ENCODE measurements at places on chromosomes 3 and 15.

GRCh38 chr15:71385457-71385856 lies 270.2 kb downstream of the THSD4 start:
- no peak for DNase-seq

GRCh38 chr3:171658841-171659240 lies 151.4 kb downstream of the PLD1 start:
- no peak for DNase-seq

GRCh38 chr3:136889947-136890346 lies 27.9 kb downstream of the NCK1 start:
- no peak for DNase-seq

DNA sequence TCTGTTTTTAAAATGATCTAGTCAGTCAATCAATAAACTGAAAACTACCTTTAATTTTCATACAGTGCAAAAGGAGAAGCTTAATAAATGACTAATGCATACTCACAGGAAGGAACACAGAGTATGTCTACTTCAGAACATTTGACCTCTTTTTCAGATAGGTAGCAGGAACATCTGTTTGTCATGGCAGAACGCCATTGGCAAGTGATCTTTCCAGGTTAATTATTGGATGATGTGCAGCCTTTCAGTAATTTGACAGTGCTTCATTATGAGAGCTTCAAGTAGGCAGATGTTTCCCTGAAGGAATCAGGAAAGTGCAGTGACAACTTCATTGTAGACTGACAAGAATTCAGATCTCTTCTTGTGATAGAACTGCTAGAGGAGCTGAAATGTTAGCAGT lies 325.0 kb downstream of the OTOL1 start:
- no peak for DNase-seq

DNA sequence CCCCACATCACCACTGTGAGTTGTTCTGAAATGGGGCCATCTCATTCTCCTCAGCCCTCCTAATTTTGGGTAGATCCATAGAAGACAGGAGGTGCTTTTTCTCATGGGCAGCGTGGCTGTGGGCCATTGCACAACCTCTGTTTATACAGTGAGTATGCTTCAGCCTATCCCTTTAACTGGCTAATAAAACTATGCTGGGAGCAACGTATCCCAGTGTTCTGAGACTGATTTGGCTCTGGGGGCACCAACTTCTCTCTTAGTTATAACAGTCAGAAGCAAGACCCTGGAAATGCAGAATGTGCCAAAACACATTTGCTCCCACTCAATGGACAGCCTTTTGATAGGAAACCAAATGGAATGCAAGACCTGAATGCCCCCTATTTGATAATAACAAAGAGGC lies 97.1 kb upstream of the ICE2 start:
- DNase-seq = no peak

GRCh38 chr15:69881766-69882165 lies 216.0 kb downstream of the TLE3 start:
- no peak for DNase-seq

DNA sequence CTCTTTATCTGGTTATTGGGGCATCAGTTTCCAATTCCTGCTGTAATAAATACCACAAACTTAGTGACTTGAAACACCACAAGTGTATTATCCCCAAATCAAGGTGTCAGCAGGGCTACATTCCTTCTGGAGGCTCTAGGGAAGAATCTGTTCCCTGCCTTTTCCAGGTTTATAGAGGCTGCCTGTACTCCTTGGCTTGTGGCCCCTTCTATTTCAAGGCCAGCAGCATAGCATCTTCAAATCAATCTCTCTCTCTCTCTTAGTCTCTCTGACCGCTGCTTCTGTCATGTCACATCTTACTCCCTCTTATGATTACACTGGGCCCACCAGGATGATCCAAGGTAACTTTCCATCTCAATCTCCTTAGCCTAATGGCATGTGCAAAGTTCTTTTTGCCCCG lies 44.9 kb upstream of the CA12 start:
- no peak for DNase-seq

DNA sequence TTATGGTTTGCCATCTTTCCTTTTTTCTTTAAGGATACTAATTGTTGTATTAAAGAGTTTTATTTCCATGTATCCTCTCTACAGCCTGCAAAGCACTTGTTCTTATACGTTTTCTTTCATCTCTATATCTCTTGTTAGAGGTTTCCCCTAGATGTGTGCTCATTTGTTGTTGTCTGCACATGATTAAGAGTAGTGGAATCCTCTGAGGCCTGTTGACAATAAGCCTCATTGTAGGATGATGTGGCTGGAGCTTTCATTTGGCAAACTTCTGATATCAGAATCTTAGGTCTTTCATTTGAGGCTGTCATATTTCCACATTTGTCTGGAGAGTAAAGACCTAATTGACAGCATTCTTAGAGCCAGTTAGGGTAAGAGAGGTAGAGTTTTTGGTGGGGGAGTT lies 506.0 kb downstream of the DIPK2A start:
- no peak for DNase-seq

- no peak for DNase-seq
These were observed 414.3 kb downstream of the RBMS3 start for GRCh38 chr3:29695201-29695600.

DNA sequence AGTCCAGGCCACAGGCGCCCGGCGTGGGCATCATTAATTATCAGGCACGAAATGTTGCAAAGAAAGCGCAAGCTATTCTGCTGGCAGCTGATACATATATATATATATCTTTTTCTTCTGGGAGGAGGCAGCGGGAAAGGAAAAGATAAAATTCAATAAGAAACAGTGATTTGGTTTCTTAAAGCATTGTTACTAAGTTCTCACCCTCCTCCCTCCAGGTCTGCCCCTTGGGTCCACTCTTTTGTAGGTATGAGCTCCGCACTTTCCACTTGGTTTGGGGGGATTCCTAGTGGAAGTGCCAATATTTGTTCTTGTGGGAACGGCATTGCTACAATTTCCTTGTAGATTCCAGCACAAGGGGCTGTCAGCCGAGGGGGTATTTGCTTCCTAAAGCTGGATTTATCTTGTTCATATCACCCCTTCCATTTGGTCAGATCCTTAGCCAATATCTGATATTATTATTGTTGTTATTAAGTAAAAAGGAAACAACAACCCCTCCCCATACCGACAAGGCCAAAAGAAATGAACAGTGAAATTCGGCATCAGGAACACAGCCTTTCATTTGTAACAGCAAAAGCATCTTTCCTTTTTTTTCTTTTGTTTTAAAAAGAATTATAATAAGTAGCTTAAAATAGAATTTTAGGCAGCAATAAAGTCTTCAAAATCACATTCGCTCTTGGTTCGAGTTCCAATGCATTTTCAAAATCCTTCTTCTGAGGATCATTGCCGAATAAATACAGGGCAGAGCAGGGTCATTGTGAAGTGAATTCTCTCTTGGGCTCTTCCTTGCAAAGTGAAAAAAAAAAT lies 15.6 kb downstream of the ZIC1 start:
- DNase-seq = no peak

DNA sequence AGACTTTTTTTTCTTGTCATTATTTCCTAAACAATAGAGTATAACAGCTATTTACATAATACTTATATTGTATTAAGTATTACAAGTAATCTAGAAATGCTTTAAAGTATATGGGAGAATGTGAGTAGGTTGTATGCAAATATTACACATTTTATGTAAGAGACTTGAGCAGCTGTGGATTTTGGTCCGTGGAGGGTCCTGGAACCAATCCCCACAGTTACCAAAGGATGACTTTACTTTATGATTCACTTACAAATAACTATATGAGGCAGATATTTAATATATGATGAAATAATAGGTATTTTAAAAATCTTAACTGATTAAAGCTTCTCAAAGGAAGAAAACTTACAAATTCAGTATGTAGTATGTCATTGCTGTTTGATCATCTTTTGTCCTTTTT lies 56.3 kb downstream of the PPP2R3A start:
- no peak for DNase-seq

- no peak for DNase-seq
These were observed 125.9 kb upstream of the PLXND1 start for GRCh38 chr3:129732200-129732876.

GRCh38 chr3:184924547-184924946 lies 112.6 kb downstream of the VPS8 start:
- DNase-seq = no peak

DNA sequence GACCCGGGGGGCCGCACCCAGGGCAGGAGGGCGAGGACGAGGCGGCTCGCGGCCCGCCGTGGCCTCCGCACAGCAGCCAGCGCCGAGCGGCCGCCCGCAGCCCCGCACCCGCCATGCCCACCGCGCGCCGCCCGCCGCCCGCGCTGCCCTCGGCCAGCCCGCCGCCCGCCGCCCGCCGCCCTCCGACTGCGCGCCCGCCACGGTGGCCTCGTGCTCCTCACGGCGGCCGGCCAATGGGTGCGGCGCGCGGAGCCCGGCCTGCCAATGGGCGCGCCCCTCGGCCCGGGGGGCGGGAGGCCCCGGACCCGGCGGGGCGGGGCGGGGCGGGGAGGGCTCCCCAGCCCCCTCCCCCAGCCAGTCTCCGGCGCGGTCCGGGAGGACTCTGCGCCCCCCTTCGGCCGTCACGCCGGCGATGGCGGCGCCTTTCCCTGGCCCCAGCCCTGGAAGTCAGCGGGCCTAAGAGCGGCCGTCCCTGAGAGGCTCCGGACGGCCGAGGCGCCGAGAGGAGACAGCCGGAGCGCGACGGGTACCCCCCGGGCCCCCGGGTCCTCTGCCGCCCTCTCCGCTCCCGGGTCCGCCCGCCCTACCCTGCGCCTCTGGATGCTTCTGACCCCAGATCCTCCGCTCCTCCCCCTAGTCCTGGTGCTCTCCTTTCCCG lies at the start of gene NT5DC2:
Gene NT5DC2, minus strand, starts transcription at position 235 of the 658 bp plus-strand sequence. Its CDS starts 120 bp downstream, at position 115.
- peak; percentile 35 for DNase-seq

DNA sequence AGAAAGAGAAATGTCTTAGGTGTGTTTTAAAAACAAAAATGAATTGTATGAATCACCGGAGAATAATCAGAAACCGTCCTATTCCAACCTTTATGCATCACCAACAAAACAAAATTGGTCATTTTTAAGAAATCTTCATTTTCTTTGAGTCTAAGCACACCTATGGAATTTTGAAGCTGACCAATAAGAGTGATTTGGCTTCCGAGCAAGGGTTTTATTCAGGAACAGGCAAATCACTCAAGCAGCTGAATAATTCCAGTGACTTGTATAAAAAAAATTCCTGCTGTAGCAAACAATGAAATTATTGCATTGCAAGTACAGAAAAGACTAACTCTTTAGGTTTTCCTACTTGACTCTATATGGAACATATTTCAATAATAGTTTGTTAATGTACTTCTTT lies 83.8 kb upstream of the FNDC3B start:
- DNase-seq = no peak

DNA sequence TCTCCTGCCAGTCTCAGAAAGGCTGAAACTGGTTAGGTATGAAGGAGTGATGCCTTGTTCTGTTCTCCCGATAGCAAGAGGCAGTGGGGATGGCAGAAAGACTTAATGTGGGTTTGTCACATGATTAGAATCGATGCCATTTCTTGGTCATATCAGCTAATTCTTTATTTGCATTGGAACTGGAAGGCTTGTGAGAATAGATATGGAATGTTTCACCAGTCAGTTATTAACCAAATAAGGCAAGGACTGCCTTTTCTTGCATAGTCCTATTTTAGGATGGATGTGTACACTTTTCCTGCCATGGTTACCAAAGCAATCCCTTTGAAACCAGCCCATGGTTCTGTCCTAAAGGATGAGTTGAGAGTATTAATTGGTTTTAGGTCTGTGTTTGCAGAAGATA lies 33.7 kb downstream of the FILIP1L start:
- DNase-seq = no peak

DNA sequence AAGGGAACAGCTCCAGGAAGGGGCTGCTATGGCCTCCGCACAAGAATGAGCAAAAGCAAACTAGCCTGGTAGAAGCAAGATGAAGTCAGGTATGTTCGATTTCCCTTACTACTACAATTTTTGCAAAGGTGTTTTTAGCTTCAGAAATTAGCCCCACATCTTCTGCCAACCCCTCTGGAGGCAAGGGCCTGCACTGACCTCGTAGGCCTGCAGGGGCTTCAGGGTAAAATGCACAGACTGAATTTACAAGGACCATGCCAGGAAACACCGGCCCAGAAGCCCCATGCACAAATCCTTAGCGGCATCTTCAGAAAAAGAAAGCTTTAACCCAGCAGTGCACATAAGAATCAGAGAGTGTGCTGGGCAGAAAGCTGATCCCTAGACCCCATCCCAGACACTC lies 53.0 kb downstream of the SLC6A1 start:
- DNase-seq = no peak

- DNase-seq = no peak
These were observed 27.3 kb downstream of the LARP6 start for GRCh38 chr15:70826634-70827033.

GRCh38 chr3:116263842-116264545 lies 181.3 kb downstream of the LSAMP start:
- no peak for DNase-seq

- DNase-seq = no peak
These were observed 96.7 kb downstream of the LSM3 start for GRCh38 chr3:14274999-14275961.

DNA sequence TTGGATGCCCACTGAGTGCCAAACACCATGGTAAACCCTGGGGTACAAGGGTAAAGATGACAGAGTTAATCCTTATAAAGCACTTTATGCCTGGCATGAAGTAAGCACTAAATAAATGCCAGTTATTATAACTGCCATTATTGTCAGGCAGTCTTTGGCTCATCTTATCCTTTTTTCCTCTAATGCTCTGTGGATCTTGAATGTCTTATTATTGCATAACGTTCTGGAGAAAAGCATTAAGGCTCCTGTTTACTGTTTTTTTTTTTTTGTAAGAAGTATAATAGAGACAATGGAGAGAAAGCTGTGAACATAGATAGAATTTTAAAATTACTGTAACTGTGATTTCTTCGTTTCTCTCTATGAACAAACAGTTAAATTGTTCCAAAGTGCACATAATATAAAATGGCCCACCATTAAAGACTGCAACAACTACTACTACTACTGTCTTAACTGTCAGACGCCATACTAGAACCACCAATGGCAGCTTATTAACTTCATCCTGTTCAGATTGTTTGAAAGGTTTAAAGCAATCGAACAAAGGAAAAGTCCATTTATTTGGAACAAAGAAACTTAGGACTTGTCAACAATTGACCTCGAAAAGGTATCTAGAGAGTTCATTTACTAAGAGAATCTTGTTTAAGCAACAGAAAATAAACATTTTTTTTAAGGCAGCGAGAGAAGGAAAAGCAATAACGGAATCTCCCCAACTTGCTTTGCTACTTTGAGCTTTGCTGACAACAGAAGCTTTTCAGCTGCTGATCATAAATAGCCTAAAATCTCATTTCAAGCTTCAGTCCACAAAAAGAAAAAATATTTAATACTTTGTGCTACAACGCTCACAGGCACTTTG lies 520.7 kb downstream of the ROBO1 start:
- DNase-seq = no peak

DNA sequence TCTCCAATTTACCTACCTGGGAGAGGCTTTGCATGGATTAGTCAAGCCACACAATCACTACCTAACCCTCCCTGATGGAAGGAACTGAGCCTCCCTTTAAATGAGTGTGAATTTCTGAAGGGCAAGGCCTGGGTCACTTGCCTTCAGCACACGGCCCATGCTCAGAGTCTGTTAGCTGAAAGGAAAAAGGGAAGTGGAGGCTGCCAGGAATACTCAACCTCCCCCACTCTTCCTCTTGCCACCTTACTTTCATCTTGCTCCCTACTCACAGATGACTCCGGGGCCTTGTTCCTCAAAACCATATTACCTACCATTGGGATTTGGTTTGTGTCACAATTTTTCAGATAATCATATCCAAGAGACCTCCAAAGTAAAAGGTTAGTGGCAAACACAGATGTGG lies 220.0 kb downstream of the ABHD5 start:
- no peak for DNase-seq
